ENCODE measurements at places on chromosomes 4 and X.

DNA sequence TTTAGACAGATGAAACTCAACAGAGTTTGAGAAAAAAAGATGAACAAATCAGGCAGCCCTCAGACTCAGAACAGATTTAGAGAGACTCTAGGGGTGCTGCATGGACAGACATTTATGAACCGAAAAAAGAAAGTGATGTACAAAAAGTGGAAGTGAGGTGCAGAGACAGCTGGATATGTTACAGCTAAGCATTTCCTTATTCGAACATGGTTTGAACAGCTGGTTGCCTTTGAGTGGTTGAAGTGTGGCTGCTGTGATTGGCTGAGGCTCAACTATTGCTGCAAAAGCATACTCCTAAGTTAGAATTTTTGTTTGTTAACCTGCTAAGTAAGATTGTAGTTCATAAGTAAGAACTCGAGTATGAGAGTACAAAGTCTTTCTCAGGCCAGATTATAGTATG is 331.5 kb upstream of the PABPC4L start:
- DNase-seq = no peak

- DNase-seq = no peak
Measured at GRCh38 chr4:152655272-152656129, 24.3 kb downstream of the TMEM154 start.

GRCh38 chr4:1091561-1091995 is 21.8 kb downstream of the RNF212 start:
- DNase-seq = no peak

- no peak for DNase-seq
Measured at GRCh38 chr4:173748353-173748752, 218.3 kb upstream of the HAND2 start.

- DNase-seq = no peak
Measured at GRCh38 chrX:28039258-28039657, 58.0 kb upstream of the DCAF8L1 start.

- no peak for DNase-seq
Measured at GRCh38 chrX:12570859-12571501, 220.2 kb upstream of the PRPS2 start.

DNA sequence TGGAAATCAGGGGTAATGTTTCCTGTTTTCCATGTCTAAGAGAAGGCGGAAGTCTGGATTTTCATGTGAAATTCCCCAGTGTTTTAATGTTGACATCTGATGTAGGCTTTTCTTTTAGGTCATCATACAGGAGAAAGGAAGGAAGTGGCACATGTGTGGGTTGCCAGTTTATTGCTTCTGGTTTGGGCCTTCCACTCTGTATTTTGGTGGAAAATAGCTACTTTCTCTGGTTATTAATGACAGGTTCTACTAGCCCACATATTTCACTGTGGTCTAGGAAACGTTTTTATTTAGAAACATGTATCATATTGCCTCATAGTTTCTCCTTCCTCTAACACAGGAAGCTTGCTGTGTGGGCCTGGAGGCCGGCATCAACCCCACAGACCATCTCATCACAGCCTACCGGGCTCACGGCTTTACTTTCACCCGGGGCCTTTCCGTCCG is 7.2 kb downstream of the PDHA1 start:
- DNase-seq = no peak

- no peak for DNase-seq
Measured at GRCh38 chrX:150085881-150086280, 147.6 kb upstream of the EOLA2 start.

GRCh38 chr4:65508168-65508567 is 162.1 kb downstream of the EPHA5 start:
- DNase-seq = no peak

GRCh38 chr4:16772366-16772850 is 126.0 kb downstream of the LDB2 start:
- no peak for DNase-seq

- DNase-seq = no peak
Measured at GRCh38 chr4:18571301-18571761, 549.8 kb upstream of the LCORL start.

DNA sequence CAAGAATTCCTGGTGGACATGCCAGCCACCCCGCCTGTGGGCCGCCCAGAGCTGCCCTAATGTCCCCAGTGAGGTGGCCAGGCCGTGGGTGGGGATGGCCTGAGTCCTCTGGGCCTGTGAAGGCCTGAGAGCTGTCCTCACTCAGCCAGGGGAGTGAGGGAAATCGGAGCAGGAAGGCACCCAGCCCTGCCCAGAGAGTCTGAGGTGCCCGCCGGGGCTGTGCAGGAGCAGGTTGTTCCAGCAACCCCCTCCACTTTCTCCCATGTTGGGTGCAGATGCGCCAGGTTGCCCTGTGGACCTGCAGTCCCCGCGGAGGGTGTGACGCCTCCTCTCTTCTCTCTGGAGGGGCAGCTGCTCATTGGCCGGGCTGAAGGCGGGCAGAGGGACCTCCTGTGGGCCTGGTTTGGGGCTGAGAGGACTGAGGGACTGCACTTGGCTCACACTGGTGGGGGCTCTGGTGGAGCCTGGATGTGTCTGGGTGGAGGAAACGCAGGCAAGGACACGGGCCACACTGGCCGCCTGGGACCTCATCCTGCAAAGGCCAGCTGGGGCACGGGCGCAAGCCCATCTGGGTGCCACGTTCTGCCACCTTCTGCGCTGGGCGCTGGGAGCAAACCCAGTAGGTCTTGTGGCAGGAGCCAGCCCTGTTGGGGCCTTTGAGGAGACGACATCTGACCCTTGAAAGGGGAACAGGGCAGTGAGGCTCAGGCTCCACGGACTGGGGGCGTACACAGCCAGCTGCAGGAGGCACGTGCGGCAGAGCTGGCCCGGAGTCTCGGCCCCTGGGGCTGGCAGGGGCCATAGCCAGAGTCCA is 14.0 kb downstream of the DOK7 start:
- DNase-seq = no peak

DNA sequence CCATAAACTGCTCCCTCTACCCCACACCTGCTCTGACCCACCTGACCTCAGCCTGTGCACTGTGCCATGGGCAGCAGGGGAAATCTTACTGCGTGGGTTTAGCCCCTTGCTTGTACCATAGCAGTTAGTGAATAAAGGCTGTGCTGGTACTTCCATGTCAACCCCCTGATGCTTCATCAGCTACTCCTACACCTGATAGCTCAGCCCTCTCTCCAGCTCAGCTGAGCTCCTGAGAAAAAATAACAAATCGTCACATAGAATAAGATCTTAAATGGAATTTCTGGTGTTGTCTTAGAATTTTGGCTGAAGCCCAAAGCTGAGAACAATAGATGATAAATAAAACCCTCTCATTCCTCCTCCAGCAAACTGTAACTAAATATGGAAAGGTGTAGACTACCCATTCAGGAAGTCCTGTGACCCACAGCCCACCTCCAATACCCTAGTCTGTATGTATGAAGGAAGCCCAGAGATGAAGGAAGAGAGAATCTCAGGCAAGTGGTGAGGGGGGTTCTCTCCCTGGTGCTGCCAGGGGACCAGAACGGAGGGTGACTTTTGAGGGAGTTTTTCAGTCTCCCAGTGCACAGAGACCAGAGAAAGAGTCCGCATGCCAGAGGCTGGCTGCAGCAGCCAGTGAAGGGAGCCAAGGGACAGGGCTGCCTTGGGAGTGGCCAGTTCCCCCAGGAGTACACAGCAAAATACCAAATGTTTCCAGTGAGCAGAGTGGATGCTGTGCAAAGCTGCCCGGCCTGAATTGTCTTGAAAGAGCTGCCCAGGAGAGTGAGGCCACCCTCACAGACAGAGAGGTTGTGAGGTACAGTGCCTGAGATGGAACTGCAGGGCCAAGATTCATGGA is 227.3 kb downstream of the QDPR start:
- no peak for DNase-seq

- no peak for DNase-seq
Measured at GRCh38 chr4:45925809-45926208, 198.0 kb downstream of the GABRG1 start.

GRCh38 chrX:19072372-19072771 is 49.9 kb downstream of the ADGRG2 start:
- no peak for DNase-seq

GRCh38 chrX:154370300-154371016 is 4.0 kb downstream of the FLNA start:
- no peak for DNase-seq

GRCh38 chr4:23333556-23333945 is 556.3 kb downstream of the PPARGC1A start:
- DNase-seq = no peak

DNA sequence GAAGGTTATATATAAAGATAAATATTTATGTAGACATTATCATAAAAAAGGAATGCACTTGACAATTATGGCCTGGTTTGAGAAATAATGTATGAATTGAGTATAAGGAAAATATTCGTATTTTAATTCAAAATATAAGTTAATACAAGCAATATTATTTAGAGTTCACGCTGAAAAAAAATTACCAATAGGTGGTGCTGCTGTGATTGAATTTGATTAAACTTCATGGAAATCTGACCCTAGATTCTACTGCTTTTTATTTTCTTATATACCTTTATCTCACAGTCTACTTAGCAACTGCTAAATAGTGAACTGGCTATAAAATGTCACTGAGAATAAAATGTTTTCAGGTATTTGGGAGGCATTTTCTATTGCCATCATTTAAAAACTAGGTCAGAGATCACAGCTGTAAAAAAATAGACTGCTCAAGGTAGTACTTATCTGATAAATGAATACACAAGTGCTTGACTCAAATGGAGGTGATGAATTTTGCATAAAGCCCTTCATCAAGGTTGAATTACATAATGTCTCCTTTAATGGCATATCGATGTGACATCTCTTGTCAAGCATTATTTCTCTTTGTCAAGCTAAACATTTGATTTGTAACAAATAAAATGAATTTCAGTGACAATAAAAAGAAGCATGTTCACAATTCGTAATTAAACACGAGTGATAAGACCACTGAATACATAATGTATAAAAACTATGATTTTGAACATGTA is 1638.8 kb upstream of the PCDH7 start:
- DNase-seq = no peak

DNA sequence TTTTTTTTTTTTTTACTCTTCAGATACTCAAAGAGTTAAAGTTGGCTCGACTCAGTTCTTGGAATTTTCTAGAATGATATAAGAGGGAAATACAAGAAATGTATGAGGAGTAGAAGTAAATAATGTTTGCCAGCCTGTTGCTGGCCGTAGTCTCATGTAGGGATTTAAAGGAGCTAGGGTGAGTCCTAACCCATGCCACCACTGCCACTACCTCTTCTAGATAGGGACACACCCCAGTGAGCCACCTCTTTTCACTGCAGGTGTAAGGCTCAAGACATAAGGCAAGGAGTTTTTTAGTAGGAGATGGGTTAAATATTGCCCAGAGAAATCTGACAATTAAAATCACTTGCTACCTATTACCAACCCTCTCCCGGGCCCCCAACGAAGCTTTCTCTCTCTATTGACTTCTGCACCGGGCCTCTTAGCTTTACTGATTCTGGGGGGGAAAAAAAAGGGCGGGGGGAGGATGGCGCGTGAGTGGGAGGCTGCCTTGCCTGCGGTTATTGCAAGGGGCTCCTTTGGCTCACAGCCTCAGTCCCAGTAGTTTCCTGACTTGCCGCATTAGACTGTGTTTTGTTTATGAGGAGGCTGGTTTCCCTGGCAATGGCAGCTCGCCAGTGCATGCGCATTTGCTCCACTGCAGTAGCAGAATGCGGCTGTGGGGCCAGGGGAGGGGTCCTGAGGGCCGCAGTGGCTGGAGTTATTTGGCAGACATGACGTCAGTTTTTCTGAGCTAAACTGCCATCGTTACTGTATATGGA is 3.0 kb downstream of the LINC00632 start:
- no peak for DNase-seq

- DNase-seq = no peak
Measured at GRCh38 chr4:184406958-184407391, 67.4 kb downstream of the IRF2 start.

DNA sequence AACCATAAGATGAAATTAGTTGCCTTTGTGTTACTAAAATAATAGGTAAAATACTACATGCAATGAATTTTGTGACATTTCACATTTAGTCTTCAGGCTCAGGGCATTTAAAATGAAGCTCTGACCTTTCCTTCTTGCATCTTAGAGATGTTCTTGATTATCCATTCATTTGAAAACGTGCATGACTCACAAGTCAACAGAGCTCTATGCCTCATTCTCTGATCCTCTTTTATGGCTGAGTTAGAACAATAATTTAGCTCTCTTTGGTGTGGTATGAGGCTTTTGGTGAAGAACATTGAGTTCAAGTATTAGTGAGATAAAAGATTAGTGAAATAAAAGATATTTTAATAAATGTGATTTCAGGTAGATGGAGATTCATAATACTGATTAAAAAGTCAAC is 66.5 kb downstream of the TIGD2 start:
- no peak for DNase-seq

DNA sequence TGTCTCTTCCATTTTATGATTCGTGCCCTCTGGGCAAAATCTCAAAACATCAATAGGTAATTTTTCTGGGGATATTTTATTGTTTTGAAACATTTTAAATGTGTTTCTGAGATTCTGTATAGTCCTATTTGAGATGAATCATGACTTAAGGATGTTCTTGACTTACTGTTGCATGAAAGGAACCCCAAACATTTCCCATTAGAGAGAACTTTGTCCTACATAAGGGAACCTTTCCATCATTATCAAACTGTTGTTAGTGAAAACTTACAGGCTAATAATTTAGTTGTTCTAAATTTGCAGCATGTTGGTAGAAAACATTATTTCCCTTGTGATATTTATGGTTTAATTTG is 523.3 kb downstream of the PPARGC1A start:
- DNase-seq = no peak

All from activated CD4-positive, alpha-beta T cell treated with anti-CD3 and anti-CD28 coated beads, Interleukin-2, amount 50 U/mL, for 4 hours (primary cell).